ENCODE measurements at places on chromosomes 5 and 9. TPM values are rescaled to one million over a fixed set of nuclear protein-coding genes. Genes with fewer than 3 reads are reported as not detected.

Gene PCDHGA12
- 5.2 TPM for total RNA-seq

Gene ANAPC2
- 24.6 TPM for total RNA-seq

Gene PRRT1B
- not detected for total RNA-seq

Gene PCDHB13
- 0.65 TPM for total RNA-seq

Gene HRH2
- total RNA-seq: not detected
